ENCODE measurements at places on chromosomes 1 and 21.

DNA sequence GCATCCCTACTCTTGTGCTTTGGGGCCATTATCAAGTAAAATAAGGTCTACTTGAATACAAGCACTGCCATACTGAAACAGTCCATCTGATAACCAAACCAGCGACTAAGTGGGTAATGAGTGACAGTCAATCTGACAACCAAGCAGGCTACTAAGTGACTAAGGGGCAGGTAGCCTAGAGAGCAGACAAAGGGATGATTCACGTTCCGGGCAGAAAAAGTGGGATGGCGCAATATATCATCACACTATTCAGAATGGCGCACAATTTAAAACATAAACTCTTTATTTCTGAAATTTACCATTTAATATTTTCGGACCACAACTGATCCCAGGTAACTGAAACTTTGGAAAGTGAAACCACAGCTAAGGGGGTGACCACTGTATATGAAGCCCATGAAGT lies 17.7 kb downstream of the NGF start:
- no peak for ATAC-seq

GRCh38 chr1:35364741-35365140 lies 96.2 kb downstream of the ZMYM4 start:
- no peak for ATAC-seq

DNA sequence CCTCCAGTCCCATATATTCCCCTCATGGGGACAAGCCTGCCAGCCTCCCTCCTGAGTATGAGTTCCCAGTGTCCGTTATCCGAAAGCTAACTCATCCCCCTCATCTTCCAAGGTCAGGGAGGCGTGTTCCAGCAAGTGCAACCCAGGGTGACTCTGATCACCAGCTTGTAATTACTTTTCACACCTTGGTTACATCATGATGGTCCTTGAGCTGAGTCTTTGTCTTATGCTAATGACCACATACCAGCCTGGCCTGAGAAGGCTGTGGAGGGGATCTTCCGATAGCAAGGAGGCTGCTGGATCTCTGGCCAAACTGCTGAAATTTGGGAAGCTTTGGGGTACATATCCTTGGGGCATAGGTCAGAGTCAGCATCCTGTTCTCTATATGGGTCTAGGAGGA lies 99.6 kb downstream of the DDX20 start:
- no peak for ATAC-seq

DNA sequence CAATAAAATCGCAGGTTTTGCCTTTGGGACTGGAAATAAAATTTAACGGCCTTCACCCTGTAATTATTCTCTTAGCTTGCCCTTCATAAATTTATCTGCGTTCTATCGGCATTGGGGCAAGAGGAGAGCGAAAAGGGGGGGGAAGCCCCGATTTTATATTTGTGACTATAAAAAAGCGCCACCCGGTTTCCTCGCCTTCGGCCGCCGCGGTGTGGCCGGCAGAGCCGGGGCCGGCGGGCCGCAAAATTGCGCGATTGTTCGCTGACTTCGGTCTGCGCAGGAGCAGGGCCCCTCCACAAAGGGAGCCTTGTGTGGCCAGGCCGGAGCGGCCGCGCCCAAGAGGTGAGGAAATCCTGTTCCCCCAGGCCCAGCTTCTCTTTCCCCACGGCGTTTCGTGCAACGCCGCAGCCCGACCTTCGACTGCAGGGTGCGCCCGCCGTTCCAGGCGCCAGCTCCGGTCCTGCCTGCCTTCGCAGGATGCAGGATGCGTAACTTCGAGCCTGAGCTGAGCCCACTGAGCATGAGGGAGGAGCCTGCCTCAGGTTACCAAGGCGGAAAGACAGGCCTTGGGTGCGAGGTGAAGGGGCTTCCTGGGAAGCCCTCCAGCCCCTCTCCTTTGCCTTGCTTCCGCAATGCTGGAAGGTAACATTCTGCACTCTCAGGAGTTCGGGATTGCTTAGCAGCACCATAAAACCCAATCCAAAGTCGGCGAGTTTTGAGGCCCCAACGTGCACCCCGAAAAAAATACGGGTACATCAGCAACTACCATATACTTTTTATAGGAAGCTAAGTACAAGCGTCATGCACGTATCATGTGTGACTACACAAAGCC lies 4.9 kb upstream of the TBX15 start:
- no peak for ATAC-seq

DNA sequence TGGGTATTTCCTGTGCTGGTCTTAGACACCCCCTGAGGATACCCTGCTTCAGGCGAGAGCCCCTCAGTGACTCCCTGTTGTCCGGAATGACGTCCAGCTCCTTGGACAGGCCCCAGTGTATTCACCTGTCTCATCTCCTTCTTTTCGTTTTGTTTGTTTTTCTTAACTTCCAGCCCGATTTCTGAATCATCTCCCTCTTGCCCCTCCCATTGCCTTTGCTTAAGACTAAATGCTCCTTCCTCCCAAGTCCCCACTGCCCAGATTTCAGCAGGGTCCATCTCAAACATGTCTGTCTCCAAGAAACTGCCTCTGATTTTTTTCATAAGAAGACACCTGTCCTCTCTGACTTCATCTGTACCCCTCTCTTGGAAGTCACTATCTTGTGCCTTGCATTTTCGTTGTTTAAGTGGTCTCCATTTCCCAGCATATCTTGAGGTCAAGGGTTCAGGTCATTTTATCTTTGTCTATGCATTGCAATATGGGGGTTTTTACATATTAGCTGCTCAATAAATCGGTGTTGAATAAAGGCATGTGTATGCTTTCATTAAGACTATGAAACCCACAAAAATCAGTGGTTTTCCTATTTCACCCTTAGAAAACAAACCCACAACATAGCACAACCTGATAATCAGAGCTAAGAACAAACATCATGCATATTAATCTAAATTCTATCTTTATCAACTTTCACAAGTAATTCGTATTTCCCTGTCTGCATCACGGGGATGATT lies 58.4 kb upstream of the LGALS8 start:
- peak; percentile 20 for ATAC-seq

DNA sequence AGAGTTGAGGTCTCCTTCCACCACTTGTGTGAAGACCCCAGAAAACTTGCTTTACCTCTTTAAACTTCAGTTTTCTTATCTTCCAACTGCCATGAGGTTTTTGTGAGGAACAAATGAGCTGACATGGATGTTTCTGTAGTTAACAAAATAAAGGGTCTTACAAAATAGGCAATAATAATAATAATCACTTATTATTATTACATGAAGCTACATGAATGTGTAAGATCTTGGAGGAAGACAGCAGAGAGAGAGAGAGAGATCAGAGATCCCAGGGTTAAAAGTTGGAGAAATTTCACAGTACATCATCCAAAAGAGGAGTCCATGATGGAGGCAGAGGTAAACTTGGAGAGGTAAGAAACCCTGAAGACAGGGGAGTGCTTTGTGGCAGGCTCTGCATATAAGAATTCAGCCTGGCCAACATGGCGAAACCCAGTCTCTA lies 10.7 kb downstream of the RCC1 start:
- no peak for ATAC-seq

GRCh38 chr1:200400556-200400955 lies 9.3 kb downstream of the ZNF281 start:
- no peak for ATAC-seq

GRCh38 chr1:180939711-180940103 lies 27.0 kb downstream of the KIAA1614 start:
- ATAC-seq = no peak

DNA sequence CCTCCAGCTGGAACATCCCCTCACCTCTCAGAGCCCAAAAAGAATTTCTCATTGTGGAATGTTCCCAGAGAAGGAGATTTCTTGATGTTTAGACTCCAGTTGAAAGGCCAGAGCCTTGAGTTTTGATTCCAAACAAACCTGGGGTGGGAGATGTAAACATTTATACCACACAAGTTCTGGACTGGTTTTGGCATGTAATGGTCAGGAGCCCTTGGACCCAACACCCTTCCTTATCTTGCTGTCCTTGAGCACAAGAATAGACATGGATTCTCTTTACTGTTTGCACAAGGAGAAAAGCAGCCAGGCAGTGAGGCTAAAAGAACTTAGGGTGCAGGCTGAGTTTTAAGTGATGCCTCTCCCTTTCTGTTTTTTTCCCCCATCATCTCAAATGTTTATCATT lies 4.5 kb downstream of the RHBG start:
- no peak for ATAC-seq

DNA sequence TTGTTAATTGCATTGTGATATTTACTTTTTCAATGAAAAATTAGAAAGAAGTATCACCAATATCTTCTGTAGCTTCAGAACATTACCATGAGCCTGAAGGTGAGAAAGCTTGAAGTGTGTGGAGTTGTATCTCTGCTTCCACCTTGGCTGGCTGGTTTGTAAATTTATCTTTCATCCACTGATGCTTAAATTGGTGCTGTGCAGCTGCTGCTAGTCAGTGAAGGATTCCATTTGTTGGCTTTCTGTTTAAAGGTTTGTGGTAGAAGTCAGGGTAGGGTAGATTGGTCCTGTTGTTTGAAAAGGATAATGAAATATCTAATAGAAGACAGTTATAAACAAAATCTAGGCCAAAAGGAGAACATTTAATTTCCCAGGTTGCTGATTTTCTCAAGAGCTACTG lies 105.7 kb downstream of the C1orf21 start:
- no peak for ATAC-seq

DNA sequence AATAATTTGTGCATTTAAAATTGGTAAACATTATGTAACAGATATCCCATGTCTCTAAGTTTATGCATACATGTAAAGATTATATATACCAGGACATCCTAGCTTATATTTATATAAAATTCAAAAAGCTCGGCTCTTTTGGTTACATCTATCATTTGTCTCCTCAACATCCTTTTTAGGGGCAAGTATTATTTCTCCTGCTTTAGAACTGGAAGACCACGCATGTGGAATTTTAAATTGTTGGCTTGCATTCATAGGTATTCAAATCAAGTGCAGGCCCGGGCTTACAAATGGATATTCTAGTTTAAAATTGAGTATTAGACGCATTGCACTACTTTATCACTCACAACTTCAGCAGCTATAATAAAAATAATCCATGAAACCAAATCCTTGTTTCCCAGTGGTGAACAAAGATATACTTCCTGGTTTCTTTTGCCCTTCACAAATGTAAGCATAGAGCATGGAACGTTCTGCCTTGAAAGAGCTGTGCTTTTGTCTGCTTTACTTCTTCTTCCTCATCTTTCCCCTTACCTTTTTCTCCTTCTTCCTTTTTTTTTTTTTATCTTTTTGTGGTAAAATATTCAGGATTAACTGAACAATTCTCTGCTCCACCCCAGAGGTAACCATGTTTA lies 57.1 kb downstream of the DDAH1 start:
- ATAC-seq = no peak

DNA sequence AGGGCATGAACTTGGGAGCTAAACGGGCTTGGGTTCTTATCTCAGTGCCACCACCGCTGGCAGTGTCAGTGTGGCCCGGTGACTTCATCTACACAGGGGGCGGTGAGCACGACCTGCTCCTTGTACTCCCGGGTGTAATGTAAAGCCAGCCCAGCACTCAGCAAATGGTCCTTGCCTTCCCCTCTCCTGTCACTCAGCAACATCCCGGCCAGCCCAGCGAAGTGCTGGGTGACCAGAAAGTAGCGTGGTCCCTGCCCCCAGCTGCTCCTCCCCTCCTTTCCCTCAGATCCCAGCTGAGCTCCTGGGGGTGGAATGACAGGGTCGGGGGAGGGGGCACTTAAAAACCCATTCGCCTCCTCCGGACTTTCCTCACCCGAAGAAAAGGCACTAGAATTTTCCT lies 7.2 kb downstream of the KCNN3 start:
- no peak for ATAC-seq

- ATAC-seq = no peak
These were observed 149.4 kb upstream of the COL6A1 start for GRCh38 chr21:45831991-45832740.

GRCh38 chr1:205993068-205993467 lies 10.1 kb downstream of the RAB7B start:
- ATAC-seq = no peak

DNA sequence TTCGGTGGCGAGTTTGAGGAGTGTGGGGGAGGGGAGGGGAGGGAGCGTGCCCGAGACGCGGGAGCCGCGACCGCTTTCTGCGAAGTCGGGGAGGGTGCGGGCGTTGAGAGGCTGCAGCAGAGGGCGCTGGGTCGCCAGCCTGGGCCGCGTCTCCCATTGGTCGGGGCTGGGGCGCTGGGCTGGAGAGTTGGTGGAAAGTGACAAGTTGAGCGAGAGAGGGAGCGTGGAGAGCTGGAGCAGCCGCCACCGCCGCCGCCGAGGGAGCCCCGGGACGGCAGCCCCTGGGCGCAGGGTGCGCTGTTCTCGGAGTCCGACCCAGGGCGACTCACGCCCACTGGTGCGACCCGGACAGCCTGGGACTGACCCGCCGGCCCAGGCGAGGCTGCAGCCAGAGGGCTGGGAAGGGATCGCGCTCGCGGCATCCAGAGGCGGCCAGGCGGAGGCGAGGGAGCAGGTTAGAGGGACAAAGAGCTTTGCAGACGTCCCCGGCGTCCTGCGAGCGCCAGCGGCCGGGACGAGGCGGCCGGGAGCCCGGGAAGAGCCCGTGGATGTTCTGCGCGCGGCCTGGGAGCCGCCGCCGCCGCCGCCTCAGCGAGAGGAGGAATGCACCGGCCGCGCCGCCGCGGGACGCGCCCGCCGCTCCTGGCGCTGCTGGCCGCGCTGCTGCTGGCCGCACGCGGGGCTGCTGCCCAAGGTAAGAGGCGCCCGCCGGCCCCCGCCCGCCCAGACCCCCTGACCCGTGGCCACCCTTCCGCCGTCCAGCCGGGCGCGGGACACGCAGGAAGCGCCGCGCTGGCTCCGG lies at the start of gene ROR1:
Gene ROR1 (plus strand): TSS at position 203 of the 802 bp plus-strand sequence.
- ATAC-seq = peak; percentile 59

DNA sequence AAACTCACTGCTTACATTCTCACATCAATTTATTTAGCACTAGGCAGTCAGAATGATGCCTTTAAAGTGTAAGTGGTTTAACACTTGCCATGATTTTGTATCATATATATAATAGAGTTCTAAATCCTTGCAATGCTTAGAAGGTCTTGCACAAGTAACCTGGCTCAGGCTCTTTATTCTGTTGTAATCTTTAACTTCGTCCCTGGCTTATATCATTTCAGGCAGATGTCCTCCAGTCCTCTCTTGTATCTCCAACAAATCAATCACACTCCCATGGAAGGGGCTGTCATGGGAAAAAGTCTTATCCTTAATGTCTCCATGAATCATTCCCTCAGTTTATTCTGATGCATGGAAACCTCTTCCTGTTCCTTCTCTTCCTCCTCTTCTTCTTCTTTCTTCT lies 841.6 kb upstream of the B3GALT2 start:
- no peak for ATAC-seq

DNA sequence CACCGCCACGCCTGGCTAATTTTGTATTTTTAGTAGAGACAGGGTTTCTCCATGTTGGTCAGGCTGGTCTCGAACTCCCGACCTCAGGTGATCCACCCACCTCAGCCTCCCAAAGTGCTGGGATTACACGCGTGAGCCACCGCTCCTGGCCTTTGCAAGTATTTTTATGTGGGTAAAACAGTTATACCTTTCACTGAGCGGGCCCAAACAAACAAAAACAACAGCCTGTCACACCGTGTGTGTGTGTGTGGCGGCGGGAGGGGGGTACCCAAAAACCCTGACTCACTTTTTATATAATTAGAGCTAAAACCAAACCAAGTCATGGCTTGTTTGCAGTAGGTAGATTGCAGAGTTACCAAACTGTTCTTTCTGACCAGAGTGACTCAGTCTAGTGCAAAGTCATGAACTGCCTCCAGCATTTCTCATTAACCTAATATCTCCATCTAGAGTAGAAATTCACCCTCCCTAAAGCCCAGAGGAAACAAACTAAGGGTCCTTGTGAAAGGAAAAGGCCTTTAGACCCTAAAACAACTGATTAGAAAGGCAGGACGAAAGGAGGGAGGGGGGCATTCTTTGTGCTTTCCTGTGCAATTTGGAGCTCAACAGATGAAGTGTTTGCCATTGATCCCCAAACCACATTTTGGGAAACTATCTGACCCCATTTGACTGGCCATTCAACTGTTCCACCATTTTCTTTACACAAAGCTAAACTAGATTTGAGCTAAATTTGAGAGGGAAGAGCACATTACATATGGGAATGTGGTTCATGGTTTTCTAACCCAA lies 181.0 kb downstream of the DHRS3 start:
- peak; percentile 27 for ATAC-seq

Measured in activated CD4-positive, CD25-positive, alpha-beta regulatory T cell treated with anti-CD3 and anti-CD28 coated beads, Interleukin-2, amount 50 U/mL, for 24 hours (primary cell).